ENCODE measurements at places on chromosomes 6 and 20. TPM values are rescaled to one million over a fixed set of nuclear protein-coding genes. Genes with fewer than 3 reads are reported as not detected.

MYMX gene
- 0.43 TPM for total RNA-seq

CST5 gene
- not detected for total RNA-seq

SRXN1 gene
- total RNA-seq = 17.9 TPM

KIF6 gene
- total RNA-seq = 0.76 TPM

- peaks cover 2% of the 10 kb centered on the region for H3K4me1 ChIP-seq
- H3K36me3 ChIP-seq = no peaks in the 10 kb centered on the region
- no peak for DNase-seq
- no peaks in the 10 kb centered on the region for H3K27me3 ChIP-seq
- no peak overlapping the region for H3K4me3 ChIP-seq
These were observed 38.9 kb upstream of the STX16 start for GRCh38 chr20:58612121-58612691.

- H3K4me1 ChIP-seq = peaks cover 9% of the 10 kb centered on the region
- no peaks in the 10 kb centered on the region for H3K27me3 ChIP-seq
- no peak overlapping the region for H3K4me3 ChIP-seq
- no peak overlapping the region for H3K27ac ChIP-seq
These were observed 34.5 kb downstream of the TXLNB start for GRCh38 chr6:139257291-139257690.
